Upper lobe of left lung (tissue), 6 donors: ENCODE measurements at places on chromosomes 11 and 22. TPM values are rescaled to one million over a fixed set of nuclear protein-coding genes. Genes with fewer than 3 reads are reported as not detected.

GRCh38 chr11:132944569-132944944 lies 587.7 kb downstream of the OPCML start:
- H3K4me3 ChIP-seq, result no peak overlapping the region
- H3K4me1 ChIP-seq, result no peaks in the 10 kb centered on the region
- H3K27ac ChIP-seq, result no peak overlapping the region
- no peaks in the 10 kb centered on the region for H3K36me3 ChIP-seq
- DNase-seq, result no peak

GRCh38 chr22:34973926-34974325 lies 92.0 kb upstream of the ISX start:
- no peaks in the 10 kb centered on the region for H3K36me3 ChIP-seq
- H3K27ac ChIP-seq, result no peak overlapping the region

GRCh38 chr11:134853992-134854991 lies 442.2 kb upstream of the B3GAT1 start:
- H3K27ac ChIP-seq, result no peak overlapping the region
- H3K36me3 ChIP-seq, result no peaks in the 10 kb centered on the region
- H3K4me1 ChIP-seq, result no peaks in the 10 kb centered on the region
- H3K4me3 ChIP-seq, result no peak overlapping the region
- DNase-seq, result no peak

Gene TSSK2
- not detected for total RNA-seq

DNA sequence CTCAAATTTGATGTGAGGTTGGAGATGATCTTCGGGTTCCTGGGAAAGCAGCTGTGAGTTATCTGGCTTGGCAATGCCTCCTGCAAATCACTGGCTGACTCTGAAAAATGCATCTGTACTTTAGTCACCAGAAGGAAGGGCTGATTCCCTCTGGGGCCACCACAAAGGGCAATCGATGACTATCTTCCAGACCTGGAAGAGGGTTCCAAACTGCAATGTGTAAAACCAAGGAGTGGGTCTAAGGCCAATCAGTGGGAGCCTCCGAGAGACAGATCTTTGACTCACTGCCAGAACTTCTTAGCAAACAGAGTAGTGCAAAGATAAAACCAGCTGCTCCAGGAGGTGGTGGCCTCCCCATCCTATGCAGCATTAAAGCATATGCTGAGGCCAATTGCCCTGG lies 29.1 kb upstream of the PAK1 start:
- no peaks in the 10 kb centered on the region for H3K27me3 ChIP-seq
- H3K27ac ChIP-seq, result no peak overlapping the region
- H3K4me3 ChIP-seq, result no peak overlapping the region
- no peaks in the 10 kb centered on the region for H3K4me1 ChIP-seq
- no peak for DNase-seq

- no peak for DNase-seq
- H3K4me3 ChIP-seq, result no peak overlapping the region
- no peak overlapping the region for H3K27ac ChIP-seq
Measured at GRCh38 chr22:34567367-34567766, 498.6 kb upstream of the ISX start.

Gene GGTLC2
- not detected for total RNA-seq

Gene ISX
- total RNA-seq, result not detected

Gene KRTAP5-1
- not detected for total RNA-seq

Gene DDI1
- total RNA-seq, result not detected

GRCh38 chr11:77198440-77198849 lies 70.4 kb downstream of the MYO7A start:
- DNase-seq, result no peak
- H3K4me1 ChIP-seq, result no peaks in the 10 kb centered on the region
- H3K27ac ChIP-seq, result no peak overlapping the region
- H3K36me3 ChIP-seq, result no peaks in the 10 kb centered on the region

Gene MEN1
- 15.4 TPM for total RNA-seq

DNA sequence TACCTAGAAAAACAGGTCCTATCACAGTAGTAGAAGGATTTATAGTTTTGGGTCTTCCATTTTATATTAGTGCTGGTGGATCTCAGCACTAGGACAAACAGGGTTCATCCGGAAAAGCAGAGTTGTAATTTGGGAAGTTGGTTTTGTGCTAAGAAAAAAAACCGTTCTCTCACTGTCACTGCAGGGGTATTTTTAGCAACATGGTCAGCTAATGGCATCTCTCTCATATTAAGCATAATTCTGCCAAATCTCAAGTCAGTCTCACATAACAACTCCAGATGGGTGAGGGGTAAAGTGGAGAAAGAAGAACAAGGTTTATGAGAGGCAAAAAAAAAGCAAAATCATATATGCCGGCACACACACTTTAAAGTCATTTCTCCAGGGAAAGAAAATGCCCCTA lies 51.6 kb upstream of the GDPD4 start:
- no peak overlapping the region for H3K4me3 ChIP-seq
- no peaks in the 10 kb centered on the region for H3K27me3 ChIP-seq
- no peaks in the 10 kb centered on the region for H3K4me1 ChIP-seq
- H3K27ac ChIP-seq, result no peak overlapping the region
- no peak for DNase-seq

- no peaks in the 10 kb centered on the region for H3K4me1 ChIP-seq
- no peaks in the 10 kb centered on the region for H3K36me3 ChIP-seq
- no peak for DNase-seq
- H3K27me3 ChIP-seq, result no peaks in the 10 kb centered on the region
- no peak overlapping the region for H3K27ac ChIP-seq
Measured at GRCh38 chr11:7787239-7787638, 9.5 kb downstream of the OR5P2 start.

- no peaks in the 10 kb centered on the region for H3K27me3 ChIP-seq
- H3K4me1 ChIP-seq, result no peaks in the 10 kb centered on the region
- no peak overlapping the region for H3K27ac ChIP-seq
- DNase-seq, result no peak
- no peak overlapping the region for H3K4me3 ChIP-seq
Measured at GRCh38 chr11:27447288-27448183, 25.1 kb downstream of the LGR4 start.

Gene GDPD4
- not detected for total RNA-seq

Gene PTGDR2
- total RNA-seq, result 0.49 TPM

DNA sequence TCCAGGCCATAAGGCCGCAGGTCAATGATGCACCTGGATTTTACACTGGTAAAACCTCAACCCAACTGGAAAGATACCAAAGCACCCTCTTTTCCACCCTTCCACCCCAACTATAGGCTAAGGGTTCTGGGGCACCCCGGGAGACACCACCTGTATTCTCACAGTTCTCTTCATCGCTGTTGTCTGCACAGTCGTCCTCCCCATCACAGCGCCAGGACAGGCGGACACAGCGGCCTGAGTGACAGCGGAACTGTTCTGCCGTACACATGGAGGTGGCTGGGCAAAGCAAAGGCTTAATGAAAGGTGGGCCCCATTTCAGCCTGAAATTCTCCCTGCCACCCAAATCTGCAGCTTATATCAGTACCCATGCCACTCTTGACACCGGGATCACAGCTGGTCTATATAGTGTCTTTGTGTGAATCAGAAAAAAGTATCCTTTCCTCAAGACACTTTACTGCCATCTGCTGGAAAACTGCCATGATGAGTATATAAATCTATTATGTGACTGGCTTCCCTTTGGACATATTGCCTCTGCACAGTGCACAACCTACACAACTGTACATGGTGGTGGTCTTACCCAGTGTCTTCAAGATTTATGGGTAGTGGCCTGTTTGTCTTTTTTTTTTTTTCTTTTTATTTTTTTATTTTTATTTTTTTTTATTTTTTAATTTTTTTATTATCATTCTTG lies 21.5 kb downstream of the LRP4 start:
- no peak overlapping the region for H3K4me3 ChIP-seq
- no peaks in the 10 kb centered on the region for H3K36me3 ChIP-seq
- DNase-seq, result no peak
- no peaks in the 10 kb centered on the region for H3K27me3 ChIP-seq

GRCh38 chr11:63813035-63813562 lies at the start of gene SPINDOC:
TSS of gene SPINDOC (plus strand) at chr11:63813456. CDS start at chr11:63813687, 231 bp downstream.
- DNase-seq, result peak; percentile 96
- H3K36me3 ChIP-seq, result peaks cover 5% of the 10 kb centered on the region
- H3K27ac ChIP-seq, result peak within 1 kb of the TSS; percentile 94

- H3K27me3 ChIP-seq, result no peaks in the 10 kb centered on the region
- no peaks in the 10 kb centered on the region for H3K4me1 ChIP-seq
- DNase-seq, result no peak
Measured at GRCh38 chr22:20094197-20094807, 14.3 kb downstream of the DGCR8 start.

Gene TIGD3
- total RNA-seq, result 0.49 TPM

Gene OR4C5
- total RNA-seq, result not detected

DNA sequence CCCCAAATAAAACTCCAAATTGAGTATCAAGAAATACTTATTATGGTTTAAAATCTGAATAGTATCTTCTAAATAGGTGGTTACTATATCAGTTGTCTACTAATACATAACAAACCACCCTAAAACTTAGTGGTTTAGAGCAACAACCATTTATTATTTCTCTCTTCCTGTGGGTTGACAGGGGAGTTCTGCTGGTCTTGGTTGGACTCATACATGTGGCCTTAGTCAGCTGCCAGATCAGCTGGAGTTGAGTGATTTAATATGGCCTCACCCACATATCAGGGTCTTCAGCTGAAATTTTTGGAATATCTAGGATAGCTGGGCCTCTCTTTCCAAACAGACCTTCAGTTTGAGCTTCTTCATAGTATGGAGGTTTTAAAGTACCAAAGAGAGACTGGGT lies 34.5 kb downstream of the C11orf65 start:
- no peak for DNase-seq
- no peaks in the 10 kb centered on the region for H3K4me1 ChIP-seq
- no peak overlapping the region for H3K27ac ChIP-seq
- H3K36me3 ChIP-seq, result no peaks in the 10 kb centered on the region
- no peaks in the 10 kb centered on the region for H3K27me3 ChIP-seq
- H3K4me3 ChIP-seq, result no peak overlapping the region

Gene NAALADL1
- 9.3 TPM for total RNA-seq

DNA sequence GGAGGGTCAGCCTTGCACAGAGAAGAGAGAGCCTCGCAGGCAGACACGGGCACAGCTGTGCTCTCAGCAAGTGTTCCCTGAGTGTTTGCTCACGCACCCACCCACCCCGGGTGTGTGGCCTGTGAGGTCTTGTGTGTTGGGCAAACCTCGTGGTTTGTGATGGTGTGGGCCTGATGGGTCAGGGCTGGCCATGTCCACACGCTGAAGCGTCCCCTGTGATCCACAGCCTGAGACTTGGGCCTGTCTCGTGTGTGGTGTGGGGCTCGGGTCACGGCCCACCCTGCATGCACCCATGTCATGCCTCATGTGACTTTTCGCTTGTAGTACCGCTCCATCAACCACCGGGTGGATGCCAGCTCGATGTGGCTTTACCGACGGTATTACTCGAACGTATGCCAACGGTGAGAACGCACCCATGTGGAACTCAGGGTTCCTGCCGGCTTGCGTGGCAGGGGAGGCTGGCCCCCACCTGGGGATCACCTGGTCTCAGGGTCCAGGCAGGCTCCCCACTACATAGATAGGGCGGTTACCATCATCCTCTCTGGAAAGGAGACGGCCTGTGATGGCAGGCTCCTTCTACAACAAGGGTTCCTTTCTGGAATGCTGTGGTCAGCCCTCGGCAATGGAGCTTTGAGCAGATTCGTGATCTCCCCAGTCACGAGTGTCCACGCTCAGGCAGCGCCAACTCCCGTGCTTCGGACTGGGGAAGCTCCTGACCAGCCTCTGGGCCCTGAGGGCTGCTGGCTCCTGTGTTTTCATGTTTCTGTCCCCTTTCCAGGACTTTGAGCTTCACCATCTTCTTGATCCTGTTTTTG lies 5.9 kb downstream of the TPCN2 start:
- H3K4me1 ChIP-seq, result peaks cover 23% of the 10 kb centered on the region
- no peak for DNase-seq
- peaks cover 26% of the 10 kb centered on the region for H3K36me3 ChIP-seq
- no peak overlapping the region for H3K27ac ChIP-seq

GRCh38 chr22:22842085-22842484 lies 45.5 kb upstream of the IGLL5 start:
- H3K27me3 ChIP-seq, result no peaks in the 10 kb centered on the region
- DNase-seq, result no peak
- no peak overlapping the region for H3K27ac ChIP-seq
- no peak overlapping the region for H3K4me3 ChIP-seq

Gene TRIM68
- total RNA-seq, result 12.6 TPM

DNA sequence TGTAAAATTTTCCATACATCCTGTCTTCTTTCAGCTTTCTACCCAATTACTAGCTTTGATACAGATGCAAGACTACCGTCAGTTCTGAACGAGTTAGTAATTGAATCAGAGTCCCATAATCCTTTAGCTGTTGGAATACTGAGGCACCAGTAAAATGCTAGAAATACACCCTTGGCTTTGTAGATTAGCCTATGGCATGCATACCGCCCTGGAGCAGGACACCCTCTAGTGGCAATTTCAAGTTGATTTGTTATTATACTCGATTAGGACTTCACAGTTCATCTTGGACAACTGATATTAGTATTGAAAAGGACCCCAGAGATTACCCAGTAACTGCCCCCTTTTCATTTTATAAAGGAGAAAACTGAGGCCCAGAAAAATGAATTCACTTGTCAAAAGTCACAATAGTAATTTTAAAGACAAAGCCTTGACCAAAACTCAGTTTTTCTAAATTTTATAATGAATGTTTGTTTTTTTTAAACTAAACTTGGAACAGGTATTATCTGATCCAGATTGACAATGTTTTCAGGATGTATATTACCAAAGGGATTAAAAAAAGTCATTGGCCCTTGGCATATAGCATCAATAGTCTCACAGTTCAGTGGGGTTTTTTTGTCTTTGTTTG lies 72.6 kb downstream of the HIPK3 start:
- peak; percentile 37 for DNase-seq
- H3K4me1 ChIP-seq, result peaks cover 33% of the 10 kb centered on the region
- no peak overlapping the region for H3K27ac ChIP-seq

DNA sequence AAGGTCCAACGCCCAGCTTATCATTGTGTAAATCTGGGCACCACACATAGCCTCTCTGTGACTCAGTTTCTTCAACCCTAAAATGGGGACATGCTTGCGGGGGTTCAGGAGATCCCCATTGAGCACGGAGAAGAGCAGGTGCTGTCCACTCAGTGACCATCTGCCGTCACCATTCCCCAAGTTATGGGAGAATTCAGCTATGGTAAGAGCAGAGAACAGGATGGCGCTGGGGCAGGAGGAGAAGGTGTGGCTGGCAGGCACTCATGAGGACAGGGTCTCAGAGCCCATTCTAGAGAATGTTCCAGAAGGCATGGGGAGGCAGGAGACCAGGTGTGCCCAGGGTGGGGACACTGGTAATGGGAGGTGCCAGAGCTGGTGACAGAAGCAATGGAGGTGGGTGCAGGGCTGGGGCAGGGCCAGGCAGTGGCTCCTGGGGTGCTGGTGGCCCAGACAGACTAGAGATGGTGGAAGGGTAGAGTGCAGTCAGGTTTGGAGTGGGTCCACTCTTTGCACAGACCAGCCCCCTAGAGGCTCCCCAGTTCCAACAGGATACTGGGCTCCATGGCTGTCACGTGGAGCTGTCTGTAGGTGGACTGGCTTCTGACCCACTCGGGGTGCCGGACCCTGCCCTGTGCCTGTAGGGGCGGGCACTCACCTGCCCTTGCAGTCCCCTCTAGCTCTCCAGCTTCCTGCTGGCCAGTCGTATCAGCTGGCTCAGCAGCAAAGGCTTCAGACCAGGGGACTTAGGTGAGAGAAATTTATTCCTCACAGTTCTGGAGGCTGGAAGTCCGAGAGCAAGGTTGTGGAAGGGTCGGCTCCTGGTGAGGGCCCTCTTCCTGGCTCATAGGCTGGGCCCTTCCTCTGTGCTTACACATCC lies 84.7 kb downstream of the CDKN1C start:
- no peaks in the 10 kb centered on the region for H3K36me3 ChIP-seq
- no peak overlapping the region for H3K27ac ChIP-seq
- no peak overlapping the region for H3K4me3 ChIP-seq
- DNase-seq, result peak; percentile 25
- H3K27me3 ChIP-seq, result no peaks in the 10 kb centered on the region
- no peaks in the 10 kb centered on the region for H3K4me1 ChIP-seq
